Posterior cingulate gyrus (tissue), 11 donors: ENCODE measurements at places on chromosomes 1 and 21.

DNA sequence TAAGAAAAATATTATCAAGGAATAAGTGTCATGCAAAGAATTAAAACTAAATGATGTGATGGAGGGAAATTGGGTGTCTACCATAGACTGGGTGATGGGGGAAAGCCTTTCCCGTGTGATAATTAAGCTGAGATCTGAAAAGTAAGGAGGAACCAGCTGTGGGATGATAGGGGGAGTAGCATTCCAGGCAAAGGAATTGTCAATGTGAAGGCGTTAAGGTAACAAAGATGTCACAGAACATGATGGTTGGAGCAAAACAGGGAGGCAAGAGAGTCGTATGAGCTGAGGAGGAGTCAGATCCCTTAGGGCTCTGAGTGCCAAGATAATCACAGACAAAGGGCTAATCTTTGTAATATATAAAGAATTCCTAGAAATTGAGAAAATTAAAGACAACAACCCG is 170.1 kb downstream of the CDC7 start:
- DNase-seq = no peak

GRCh38 chr21:42229676-42230075 is 10.7 kb downstream of the ABCG1 start:
- DNase-seq = no peak

GRCh38 chr1:225813214-225813964 is 3.5 kb downstream of the EPHX1 start:
- DNase-seq = no peak

DNA sequence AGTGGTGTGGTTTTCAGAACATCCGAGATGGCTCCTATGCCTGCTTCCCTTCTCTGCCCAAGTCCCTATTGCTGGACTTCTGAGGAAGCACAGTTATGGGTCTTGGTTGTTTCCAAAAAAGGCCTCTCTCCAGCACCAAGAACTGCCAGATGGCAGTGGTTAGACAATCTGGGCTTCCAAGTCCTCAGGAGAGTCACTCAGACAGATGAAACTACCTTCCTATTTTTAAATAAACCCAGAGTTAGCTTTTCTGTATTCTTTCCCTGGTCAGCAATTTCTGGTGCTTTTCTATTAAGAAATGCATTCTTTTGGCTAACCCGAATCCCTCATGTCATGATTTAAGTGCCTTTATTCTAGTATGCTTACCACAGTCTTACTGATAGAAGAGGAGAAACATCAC is 245.9 kb downstream of the PRDM2 start:
- DNase-seq = no peak

DNA sequence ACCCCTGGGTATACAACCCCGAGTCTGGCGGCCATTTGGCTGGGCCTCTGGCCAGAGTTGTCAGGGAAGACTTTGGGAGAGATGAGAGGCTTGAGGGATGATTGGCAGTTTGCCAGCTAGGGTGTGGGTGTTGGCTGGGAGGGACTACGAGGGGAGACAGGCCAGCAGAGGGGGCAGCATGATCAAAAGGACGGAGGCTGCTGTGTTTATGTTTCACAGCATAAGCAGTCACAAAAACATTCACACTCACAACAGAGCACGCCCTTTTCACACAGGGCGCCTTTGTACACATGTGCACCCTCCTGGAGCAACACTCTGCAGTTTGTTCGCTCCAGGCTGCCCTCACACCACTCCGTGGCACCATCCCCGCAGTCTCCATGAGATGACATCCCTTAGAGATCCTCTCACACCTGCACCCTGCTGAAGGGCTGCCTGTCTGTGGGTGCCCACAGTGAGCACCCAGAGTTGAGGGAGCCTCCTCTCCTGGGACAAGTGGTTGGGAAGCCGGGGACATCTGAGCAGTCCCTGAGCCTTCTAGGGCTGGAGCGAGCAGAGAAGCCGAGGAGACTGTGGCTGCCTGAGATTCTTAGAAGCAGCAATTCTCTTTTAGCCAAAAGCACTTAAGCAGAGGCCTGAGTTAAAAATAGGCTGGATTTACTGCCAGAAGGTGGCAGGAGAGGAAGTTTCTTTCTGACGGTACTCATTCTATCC is 15.4 kb downstream of the EFNA3 start:
- no peak for DNase-seq

- no peak for DNase-seq
These were observed 22.1 kb downstream of the EDARADD start for GRCh38 chr1:236416165-236416564.

DNA sequence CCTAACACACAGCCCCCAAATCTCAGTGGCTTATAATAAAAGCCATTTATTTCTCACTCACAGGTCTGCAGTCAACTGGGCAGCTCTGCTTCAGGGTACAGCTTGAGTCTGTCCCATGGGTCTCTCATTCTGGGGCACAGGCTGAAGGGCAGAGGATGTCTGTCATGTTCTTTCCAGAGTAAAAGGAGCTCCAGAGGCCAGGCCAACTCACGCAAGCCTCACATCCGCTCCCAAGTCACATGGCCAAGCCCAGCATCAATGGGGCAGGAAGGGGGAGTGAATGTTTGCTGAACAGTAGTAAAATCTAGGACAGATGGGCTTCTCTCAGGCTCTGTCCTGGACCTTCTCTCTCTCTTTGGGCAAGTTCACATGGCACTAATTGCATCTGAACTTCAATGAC is 7.1 kb upstream of the SSBP3 start:
- DNase-seq = no peak

- no peak for DNase-seq
These were observed 38.4 kb downstream of the LHX8 start for GRCh38 chr1:75172556-75172955.

GRCh38 chr1:51484591-51484990 is 34.5 kb downstream of the EPS15 start:
- DNase-seq = no peak

DNA sequence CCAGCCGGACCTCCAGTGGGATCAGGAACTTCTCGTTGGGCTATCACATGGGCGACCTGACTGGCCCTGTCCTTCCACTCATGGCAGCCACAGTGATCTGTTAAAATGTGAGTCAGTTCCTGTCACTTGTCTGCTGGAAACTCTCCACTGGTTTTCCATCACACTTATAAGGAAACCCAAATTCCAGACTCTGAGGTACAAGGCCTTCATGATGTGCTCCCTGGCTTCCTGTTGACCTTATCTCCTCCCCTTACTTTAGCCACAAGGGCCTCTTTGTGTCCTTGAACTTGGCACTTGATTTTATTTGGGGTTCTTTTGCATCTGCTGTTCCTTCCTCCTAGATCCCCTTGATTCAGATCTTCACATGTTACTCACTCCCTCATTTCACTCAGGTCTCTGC is 96.8 kb downstream of the TENT5C start:
- DNase-seq = no peak

GRCh38 chr1:94708811-94709210 is 111.3 kb upstream of the SLC44A3 start:
- DNase-seq = no peak

DNA sequence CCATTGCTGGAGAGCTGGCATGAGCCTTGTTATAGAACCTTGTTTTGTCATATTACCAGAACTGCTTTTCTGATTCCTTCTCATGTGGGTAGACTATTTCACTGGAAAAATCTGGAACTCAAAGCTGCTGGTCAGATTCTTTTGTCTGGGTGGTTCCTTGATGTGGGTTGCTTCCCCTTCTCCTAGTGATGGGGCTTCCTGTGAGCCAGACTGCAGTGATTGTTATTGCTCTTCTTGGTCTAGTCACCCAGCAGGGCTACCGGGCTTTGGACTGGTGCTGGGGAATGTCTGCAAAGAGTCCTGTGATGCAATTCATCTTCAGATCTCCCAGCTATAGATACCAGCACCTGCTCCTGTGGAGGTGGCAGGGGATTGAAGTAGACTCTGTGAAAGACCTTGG is 59.4 kb downstream of the GPR137B start:
- no peak for DNase-seq
